Kidney glomerular epithelial cell (primary cell): ENCODE measurements at places on chromosomes 1 and 21.
A peak's percentile ranks its signal among the peaks of the same experiment; 100 is the strongest.

DNA sequence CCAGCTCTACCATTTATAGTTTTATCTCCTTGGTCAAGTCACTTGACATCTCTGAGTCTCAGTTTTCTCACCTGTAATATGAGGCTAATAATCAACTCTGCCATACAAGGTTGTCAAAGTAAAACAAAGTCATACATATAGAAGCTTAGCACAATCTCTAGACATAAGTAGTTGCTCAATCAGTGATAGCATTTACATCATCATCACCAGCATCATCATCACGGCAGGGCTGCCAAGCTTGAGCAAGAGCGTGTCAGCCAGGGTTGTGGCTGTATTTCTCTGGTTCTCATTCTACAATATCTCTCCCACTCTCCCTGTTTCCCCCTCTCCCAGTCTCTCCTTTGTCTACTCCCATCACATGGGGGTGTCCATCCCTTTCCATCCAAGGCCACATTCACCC lies 41.7 kb upstream of the COA6 start:
- DNase-seq, result no peak

GRCh38 chr1:70504821-70505193 lies 93.7 kb downstream of the CTH start:
- DNase-seq, result peak; percentile 42

DNA sequence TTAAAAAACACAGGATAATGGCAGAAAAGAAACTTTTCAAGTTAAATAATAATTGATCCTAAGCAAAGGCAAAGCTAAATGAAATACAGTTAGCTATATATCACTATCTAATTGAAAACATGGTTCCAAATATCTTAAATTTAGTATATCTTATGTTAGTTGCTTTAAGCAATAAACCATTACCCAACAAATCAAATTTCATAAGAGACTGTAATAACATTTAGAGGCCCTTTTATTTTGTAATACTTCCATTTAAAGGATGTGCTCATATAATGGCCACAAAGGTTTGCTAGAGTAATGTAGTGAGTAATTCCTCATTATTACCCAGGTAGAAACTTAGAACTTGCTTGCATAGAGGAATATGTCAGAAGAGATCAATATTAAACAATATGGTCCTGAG lies 32.3 kb downstream of the RPL5 start:
- no peak for DNase-seq

- DNase-seq, result no peak
Observed at GRCh38 chr1:204177133-204177532, 11.0 kb upstream of the REN start.

GRCh38 chr1:64845831-64846425 lies 101.1 kb downstream of the RAVER2 start:
- DNase-seq, result no peak

DNA sequence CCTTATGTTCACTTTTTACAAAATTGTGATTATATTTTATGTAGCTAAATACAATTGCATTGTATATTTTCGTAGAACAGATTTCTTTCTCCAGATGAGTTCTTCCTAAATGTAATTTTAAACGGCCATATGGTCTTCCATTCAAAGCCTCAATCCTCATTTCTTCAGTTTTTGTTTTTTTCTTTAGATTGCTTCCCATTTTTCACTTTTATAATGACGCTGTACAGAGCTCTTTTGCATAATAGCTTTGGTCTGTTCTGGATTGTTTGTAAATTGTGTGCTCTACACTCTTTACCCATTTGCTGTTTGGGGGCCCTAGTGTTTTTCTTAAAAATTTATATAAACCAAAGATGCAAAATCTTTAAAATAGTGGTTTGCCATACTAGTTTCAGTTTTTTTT lies 27.8 kb downstream of the AVPR1B start:
- DNase-seq, result no peak

DNA sequence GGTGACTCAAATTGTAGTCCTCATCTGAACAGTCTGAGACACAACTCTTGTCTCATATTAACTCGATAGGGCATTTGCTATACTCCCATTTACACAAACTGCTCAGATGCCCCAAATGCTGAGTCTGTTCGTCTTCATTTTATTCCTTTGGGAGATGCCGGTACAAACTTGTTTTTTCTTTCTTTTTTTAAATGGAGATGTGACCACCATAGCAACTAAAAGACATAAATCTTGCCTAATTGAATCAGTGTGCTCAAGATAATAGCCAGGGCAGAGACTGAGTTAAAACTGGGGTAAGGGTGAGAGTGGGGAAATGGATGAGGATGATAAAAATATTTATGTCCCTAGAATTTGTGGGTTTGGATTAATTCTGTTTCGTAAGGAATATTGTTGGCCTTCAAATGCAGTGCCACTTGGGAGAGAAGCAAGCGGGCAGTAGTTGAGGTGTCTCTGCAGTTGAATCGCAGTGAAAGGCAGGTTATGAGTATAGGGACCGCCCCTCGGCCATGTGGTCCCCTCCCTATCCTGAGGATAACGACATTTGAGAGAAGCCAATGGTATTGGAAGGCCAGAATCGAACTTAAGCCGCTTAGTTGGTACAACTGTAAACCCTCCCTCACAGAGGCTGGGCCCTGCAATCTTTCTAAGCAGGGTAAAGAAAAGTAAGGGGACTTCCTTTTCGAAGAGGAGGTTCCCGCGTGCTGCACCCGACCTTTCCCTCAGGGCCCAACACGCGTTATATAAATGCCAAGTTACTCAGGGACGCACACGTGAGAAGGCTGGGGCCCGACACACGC lies 859 bp upstream of the LRRC8B start:
- DNase-seq, result no peak

- DNase-seq, result no peak
Observed at GRCh38 chr1:212638492-212639151, 30.1 kb downstream of the ATF3 start.

GRCh38 chr1:223339861-223340260 lies 24.1 kb downstream of the SUSD4 start:
- DNase-seq, result no peak

DNA sequence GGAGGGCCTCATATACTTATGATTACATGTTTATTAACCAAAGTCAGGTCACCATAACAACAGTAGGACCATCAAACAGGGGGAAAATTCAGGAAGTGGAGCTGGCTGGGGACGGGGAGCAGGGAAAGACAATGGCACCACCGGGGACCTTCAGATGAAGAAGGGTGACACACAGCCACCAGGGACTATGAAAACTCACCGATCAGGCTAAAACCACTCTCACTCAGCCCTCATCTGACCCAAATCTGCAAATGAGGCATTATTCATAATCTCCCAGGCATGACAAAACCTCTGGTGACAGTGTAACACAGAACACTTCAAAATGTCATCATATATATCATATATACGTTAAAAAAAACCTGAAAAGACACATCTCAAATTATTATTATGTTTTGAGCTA lies 11.2 kb downstream of the MKNK1 start:
- no peak for DNase-seq

DNA sequence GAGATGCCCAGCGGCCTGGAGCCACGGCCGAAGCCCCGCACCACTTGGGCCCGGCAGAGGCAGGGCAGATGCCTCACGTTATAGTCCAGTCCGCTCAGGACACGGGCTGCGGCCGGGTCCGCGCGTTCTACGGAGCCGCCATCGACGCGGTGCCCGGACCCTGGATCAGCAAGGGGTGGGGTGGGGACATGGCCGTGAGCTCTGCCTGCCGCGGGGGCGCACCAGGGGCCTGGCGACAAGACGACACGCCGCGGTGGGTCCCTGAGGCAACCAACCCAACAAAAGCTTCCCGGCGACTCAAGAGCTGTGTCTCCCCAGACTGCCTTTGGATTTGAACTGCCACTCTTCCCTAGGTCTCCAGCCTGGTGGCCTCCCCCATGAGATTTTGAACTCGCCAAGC lies 211.4 kb upstream of the GREM2 start:
- DNase-seq, result no peak

GRCh38 chr1:16158025-16158424 lies 2.2 kb upstream of the EPHA2 start:
- DNase-seq, result no peak

DNA sequence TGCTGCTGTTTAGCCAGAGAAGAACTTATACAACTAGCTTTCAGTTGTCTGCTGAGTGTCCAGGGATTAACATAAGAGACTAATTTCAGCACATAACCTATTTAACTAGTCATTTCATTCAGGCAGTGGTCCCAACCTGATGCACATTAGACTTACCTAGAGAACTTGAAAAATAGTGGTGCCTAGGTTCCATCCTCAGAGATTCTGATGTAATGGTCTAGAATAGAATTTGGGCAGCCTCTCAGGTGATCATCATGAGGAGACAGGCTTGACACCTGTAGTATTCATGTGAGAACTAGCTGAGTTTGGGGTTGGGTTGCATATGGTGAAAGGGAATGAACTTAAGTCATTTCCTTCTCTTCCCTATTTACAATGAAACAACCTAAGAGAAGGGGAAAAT lies 24.8 kb downstream of the CNST start:
- no peak for DNase-seq

GRCh38 chr1:181353526-181353925 lies 129.8 kb upstream of the CACNA1E start:
- DNase-seq, result peak; percentile 82

DNA sequence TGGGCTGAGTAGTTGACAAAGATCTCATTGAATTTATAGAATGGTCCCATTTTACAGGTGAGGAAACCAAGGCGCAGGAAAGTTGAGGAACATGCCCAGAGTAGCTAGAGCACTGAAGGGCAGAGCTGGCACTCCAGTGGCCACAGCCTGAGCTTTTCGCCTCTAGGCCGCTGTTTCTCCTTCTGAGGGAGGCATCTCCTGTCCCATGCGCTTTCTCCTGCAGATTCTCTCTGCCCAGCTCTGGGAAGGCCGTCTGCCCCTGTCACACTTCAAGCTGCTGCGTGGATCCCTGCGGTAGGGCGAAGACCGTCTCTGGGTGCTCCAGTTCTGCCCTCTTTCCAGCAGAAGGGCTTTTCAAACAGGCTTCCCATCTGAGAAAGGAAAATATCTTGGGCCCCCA lies 159.9 kb downstream of the ACTL8 start:
- DNase-seq, result no peak

- no peak for DNase-seq
Observed at GRCh38 chr1:1630965-1631781, 800 bp upstream of the MMP23B start.

DNA sequence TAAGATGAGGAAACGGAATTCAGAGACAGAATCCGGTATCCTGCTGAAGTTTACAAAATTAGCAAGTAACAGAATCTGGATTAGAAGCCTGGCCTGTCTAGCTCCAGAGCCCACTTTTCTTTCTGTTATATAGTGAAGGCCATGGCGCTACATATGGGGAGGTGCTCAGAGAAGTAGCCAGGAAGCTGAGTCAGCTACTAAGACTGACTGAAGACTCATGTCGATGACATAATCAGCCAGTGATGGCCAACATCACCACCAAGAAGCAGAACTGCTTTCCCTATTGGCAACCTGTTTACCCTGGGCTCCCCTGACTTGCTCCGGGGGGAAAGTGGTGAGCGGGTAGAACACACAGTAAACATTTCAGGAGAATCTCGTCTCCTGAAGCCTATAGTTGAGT lies 18.8 kb downstream of the LRRC52 start:
- no peak for DNase-seq

GRCh38 chr1:75330624-75331023 lies 196.4 kb downstream of the LHX8 start:
- no peak for DNase-seq

GRCh38 chr1:201506092-201506491 lies 831 bp downstream of the CSRP1 start:
- DNase-seq, result no peak

- DNase-seq, result no peak
Observed at GRCh38 chr1:43484367-43484766, 30.6 kb upstream of the HYI start.

- no peak for DNase-seq
Observed at GRCh38 chr21:44774972-44775371, 26.6 kb downstream of the UBE2G2 start.

DNA sequence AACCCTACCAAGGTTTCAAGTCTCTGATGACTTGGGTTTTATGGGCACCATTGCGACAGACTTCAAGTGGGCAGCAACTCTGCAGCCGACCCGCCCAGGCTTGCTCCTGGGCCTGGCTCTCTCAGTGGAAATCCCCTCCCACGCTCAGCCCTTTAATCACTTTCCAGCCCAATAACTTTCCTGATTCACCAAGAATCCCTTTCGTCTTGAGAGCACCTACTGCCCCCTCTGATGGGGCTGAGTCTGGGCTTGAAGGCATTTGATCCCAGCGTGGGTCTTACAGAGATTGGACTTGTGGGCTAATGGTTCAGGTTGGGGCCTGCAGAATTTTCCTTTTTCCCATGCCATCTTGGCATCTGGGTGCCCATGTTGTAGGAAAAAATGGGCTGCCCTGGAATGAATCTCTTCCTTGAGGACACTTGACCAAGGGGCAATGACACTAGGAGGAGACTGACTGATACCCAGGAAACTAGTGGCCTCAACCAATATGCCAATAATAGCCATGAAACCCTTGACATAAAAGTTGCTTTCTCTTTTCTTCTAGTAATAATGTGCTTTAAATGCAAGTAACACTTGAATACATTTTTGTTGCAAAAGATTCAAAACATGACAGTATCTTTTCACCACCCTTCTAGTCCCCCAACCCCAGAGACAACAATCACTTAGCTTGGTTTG lies 7.8 kb upstream of the PHLDA3 start:
- DNase-seq, result peak; percentile 93
